ENCODE measurements at places on chromosomes 3 and 15. TPM values are rescaled to one million over a fixed set of nuclear protein-coding genes. Genes with fewer than 3 reads are reported as not detected.

Gene UBA7
- 71.6 TPM for total RNA-seq

Gene CIB2
- total RNA-seq, result 19.7 TPM

Gene ATP13A4
- 14.2 TPM for total RNA-seq

Gene ALDH1L1
- total RNA-seq, result 26.7 TPM

Gene ZNF106
- 32.8 TPM for total RNA-seq

Gene FILIP1L
- total RNA-seq, result 19.0 TPM

Gene TAGLN3
- 1.0 TPM for total RNA-seq

Gene ANKRD34C
- total RNA-seq, result not detected

Gene IL17RD
- 0.85 TPM for total RNA-seq

Gene RFX7
- 14.4 TPM for total RNA-seq

Gene CHRNA7
- total RNA-seq, result 11.8 TPM

Gene PPM1L
- total RNA-seq, result 16.9 TPM

Gene LXN
- 49.4 TPM for total RNA-seq
